Mesendoderm (in vitro differentiated cells): ENCODE measurements at places on chromosomes 6 and 20.

- no peak for DNase-seq
Observed at GRCh38 chr6:68128211-68128610, 506.9 kb upstream of the ADGRB3 start.

DNA sequence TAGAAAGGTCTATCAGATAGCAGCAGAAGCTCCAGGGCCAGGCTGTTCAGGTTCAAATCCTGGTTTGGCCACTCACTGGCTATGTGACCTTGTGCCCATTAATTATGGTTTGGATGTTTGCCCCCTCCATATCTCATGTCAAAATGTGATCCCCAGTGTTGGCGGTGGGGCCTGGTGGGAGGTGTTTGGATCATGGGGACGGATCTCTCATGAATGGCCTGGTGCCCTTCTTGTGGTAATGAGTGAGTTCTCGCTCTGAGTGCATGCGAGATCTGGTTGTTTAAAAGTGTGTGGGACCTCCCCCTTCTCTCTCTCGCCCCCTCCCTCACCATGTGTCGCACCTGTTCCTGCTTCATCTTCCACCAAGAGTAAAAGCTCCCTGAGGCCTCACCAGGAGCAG lies 240.9 kb downstream of the LRFN2 start:
- no peak for DNase-seq

GRCh38 chr6:110338820-110339470 lies 19.2 kb downstream of the METTL24 start:
- DNase-seq = no peak

DNA sequence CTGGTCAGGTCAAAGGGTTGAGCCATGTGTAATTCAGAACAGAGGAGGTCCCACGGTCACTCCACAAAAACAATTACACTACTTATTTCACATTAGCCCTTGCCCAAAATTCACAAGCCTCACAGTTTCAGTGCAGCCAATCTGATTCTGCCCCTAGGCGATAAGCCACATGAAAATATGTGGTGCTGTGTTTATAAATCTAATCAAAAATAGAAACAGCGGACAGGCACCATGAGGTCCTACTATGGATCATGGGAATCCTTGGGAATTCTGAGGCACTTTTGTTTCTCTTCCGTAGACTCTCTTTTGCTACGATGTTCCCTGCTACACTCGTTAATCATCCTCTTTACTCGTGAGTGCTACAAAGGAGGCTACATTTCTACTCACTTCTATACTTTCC lies 476.1 kb downstream of the TFAP2A start:
- DNase-seq = no peak

DNA sequence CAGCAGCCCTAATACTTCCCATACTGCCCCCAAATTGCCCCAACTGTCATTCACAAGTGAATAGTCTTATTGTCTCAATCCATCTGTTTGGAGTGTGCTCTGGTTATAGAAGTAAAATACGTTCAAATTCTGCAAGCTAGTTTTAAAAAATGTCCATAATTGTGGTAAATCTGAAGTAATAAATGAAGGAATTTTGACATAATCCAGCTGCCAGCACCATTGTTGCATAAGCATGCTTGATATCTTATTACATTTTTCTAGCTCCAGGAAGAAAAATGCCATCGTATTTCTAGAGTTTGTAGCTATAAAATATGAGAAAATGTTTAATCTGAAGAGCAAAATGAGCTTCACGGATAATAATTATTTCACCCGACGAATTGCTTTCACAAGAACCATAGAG lies 664.7 kb downstream of the RFPL4B start:
- DNase-seq = no peak

DNA sequence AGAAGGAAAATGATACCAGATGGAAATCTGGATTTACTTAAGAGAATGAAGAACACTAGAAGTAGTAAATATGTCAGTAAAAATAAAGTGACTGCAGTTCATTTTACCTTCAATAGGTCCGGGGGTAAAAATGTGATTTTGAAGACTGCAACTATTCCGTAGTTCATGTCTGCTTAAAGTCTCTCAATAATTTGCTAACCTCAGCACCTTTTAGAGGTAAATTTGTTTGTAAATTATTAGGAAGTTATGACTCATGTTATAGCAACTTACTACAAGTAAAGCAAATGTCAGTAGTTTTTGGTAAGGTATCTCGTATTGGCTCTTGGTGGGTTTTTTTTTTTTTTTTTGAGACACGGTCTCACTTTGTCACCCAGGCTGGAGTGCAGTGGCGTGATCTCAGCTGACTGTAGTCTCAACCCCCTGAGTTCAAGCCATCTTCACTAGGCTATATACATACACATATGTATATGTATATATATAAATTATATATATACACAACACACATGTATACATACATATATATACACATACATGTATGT lies 32.1 kb downstream of the BICRAL start:
- no peak for DNase-seq

DNA sequence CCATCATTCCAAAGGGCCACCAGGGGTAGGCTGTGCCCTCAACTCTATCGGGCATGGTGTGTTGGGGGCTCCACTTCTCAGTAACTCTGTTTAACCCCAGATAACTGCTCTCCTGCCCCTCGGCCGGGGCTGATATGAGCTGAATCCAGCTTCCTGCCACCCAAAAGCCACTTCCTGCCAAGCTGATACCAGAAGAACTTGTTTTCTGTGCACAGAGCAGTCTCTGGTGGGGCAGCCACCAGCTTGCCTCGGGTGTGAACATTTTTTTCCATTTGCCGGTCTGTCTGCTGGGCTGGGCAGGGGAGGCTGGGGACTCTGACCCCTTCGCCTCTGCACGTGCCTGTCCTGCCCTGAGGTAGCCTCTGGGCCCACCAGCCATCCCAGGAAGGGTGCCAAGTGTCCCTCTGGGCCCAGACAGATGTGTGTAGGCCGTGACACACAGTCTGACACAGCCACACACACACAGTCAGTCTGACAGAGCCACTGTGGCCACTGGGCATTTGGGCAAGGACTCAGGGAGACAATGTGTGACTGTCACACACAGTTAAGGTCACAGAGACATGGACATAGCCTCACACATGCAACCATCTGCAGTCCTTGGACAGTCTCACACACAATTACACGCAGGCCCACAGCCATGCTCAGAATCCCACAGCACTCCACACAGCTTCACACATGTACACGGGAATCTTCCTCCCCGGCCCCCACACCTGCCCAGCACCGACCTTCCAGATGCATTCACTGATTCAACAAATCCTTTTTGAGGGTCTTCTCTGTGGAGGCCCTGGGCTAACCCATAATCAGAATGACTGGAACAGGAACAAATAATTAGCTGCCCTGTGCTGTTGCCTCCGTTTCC lies 45.1 kb downstream of the NOL4L start:
- no peak for DNase-seq

GRCh38 chr6:136166815-136167214 lies 83.3 kb downstream of the MTFR2 start:
- DNase-seq = no peak

- DNase-seq = no peak
Observed at GRCh38 chr6:82111114-82111513, 136.4 kb downstream of the IBTK start.
